Fibroblast of skin of right quadriceps (primary cell): ENCODE measurements at places on chromosomes 12 and 14.

- DNase-seq: no peak
Observed at GRCh38 chr12:40154381-40154780, 48.5 kb upstream of the SLC2A13 start.

- DNase-seq: no peak
Observed at GRCh38 chr14:59961518-59962062, 41.6 kb downstream of the LRRC9 start.

- DNase-seq: peak; percentile 60
Observed at GRCh38 chr12:80763874-80764273, 47.2 kb downstream of the MYF5 start.

GRCh38 chr14:23694085-23694948, 58.2 kb downstream of the DHRS2 start:
- peak; percentile 88 for DNase-seq

- DNase-seq: peak; percentile 31
Observed at GRCh38 chr14:51211149-51211548, 28.9 kb upstream of the TMX1 start.

GRCh38 chr14:65279510-65279909, 133.0 kb upstream of the FUT8 start:
- no peak for DNase-seq

GRCh38 chr14:91884664-91885063, 17.3 kb upstream of the TC2N start:
- no peak for DNase-seq

DNA sequence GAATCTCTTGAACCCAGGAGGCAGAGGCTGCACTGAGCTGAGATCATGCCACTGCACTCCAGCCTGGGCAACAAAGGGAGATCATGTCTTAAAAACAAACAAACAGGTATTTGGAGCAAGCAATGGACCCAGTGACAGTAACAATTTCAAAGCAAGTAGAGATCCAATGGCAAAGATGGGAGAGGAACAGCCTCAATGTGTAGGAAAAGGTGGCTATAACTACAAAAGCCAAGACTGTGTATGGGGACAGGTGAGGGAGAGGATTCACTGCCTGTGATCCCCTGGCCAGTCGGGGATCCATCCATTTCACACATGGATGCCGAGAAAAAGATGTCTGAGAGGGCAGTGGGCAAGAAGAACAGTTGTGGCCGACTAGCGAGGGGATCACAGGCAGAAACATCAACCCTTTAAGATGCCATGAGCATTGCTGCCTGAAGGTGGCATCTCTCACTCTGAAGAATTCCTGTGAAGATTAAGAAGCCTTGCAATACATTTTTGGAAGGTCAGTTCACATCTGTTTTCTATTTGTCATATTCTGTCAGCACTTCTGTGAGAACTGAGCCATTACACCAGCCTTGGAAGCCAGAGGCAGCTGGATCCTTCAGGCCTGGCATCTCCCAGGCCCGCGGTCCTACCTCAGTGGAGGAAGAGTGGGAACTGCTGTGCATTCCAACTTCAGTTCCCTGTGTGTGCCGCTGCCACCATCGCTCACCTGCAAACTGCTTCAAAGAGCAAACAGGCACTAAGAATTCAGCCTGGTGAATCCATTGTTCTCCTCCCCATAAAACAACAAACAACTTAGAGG, 54.5 kb upstream of the FRS2 start:
- DNase-seq: peak; percentile 96

DNA sequence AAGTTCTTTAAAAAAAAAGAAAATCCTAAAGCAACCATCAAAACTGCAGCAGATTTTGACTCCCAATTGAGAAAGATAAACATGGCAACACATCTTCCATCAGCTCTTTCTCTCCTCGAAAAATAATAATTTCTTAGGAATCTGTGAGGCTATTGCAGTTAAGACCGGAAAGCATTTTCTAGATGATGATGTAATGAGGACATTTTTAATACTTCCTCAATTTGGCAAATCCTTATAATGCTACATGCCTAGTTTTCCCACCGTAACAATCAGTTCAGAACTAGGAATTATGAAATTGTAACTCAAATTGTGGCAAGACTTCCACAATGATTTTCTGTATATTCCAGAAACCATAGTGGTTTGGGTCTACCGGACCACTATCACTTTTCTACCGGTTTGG, 180.9 kb upstream of the PDE3A start:
- no peak for DNase-seq

- no peak for DNase-seq
Observed at GRCh38 chr12:125434936-125435443, 369.8 kb downstream of the AACS start.

DNA sequence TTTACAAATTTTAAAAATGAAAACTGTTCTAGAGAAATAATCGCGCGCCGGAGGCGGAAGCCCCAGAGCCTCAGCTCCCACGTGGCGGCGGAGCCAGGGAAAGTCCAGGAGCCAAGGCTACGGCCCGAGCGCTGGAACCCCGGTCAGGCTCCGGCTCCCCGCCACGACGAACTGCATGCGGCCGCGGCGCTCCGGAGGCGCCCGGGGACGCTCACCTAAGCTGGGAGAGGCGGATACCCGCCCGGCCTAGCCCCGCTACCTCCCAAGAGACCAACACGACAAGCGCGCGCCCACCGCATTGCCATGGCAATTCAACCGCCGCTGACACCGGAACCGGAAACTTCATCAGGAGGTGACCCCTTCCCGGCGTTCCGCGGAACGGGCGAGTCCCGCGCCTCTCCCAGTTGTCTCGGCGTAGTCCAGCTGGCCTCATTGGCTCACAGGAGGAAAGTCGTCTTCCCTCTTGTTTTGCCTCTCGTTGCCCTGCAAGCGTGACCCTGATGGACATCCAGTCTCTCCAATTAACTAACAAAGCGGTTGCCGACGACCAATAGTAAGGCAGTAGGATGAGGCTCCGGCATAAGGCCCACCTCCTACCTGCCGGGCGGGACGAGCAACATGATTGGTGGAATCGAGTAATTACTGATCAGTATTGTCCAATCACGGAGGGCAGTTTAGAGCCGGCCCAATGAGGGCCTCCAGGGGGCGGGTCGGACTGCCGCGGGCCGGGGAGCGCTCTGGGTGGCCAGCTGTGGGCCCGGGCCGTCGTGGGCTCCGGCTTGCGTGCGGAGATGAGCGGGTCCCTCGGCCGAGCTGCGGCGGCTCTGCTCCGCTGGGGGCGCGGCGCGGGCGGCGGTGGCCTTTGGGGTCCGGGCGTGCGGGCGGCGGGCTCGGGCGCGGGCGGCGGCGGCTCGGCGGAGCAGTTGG, at the start of gene GLRX5:
Gene GLRX5 (plus strand): TSS at position 752 of the 927 bp plus-strand sequence. CDS start 40 bp downstream, at position 792.
- DNase-seq: peak; percentile 100

DNA sequence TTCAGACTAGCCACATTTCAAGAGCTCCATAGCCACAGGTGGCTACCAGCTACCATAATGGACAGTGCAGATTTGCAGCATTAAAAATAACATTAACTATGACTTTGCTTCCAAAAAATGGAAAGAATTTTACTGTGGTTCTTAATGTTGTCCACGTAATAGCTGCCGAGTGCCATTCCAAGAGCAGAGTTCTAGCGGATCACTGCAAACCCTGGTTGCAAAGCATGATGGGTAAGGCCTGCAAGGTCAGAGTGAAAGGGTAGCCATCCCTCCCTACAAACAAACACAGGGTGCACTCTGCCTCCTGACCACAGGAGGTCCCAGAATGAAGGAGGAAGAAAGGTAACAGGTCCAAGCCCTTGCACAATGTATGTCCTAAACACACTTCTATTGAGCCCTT, 157.6 kb downstream of the DPF3 start:
- peak; percentile 84 for DNase-seq

DNA sequence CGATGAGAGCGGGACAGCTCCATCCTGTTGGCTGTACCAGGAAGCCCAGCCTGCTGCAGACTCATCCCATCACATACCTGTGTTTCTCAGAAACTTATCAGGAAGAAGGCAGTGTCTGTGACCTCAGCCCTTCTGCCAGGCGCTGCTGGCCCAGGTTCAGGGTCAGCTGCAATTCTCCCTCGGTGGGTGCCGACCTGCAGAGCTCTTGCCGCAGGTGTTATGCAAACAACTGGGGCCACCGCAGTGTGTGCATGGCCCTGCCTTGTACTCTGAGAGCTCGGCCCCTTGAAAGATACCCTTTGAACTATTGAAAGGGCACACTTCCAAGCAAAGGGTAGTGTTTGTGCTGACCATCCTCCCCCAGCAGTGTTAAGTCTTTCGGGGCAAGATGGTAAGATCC, 322.2 kb upstream of the DIO3 start:
- DNase-seq: no peak

- DNase-seq: no peak
Observed at GRCh38 chr12:121955258-121956237, 37.2 kb downstream of the CFAP251 start.

- no peak for DNase-seq
Observed at GRCh38 chr12:4417936-4418335, 27.7 kb downstream of the FGF6 start.

- no peak for DNase-seq
Observed at GRCh38 chr12:120468821-120469449, 613 bp downstream of the SRSF9 start.

- DNase-seq: no peak
Observed at GRCh38 chr14:100967930-100968329, 64.4 kb upstream of the RTL1 start.

GRCh38 chr12:13203034-13203922, 6.8 kb downstream of the EMP1 start:
- DNase-seq: peak; percentile 47

GRCh38 chr14:81772381-81772780, 238.7 kb upstream of the SEL1L start:
- no peak for DNase-seq

DNA sequence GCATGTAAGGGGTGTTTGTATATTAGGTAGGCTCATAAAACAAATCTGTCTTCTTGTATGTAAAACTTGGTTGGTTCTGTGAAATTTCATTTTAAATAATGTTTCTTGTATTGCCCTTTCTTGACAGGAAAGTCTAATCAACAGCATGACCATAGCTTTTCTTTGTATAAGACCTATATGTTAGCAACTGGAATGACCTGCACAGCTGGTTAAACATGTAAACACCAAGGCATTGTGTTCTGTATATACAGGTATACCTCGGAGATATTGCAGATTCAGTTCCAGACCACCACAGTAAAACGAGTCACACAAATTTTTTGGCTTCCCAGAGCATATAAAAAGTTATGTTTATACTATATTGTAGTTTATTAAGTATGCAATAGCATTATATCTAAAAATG, 183.6 kb downstream of the ERC1 start:
- DNase-seq: no peak

GRCh38 chr12:46461907-46462640, 89.5 kb upstream of the SLC38A2 start:
- peak; percentile 39 for DNase-seq

DNA sequence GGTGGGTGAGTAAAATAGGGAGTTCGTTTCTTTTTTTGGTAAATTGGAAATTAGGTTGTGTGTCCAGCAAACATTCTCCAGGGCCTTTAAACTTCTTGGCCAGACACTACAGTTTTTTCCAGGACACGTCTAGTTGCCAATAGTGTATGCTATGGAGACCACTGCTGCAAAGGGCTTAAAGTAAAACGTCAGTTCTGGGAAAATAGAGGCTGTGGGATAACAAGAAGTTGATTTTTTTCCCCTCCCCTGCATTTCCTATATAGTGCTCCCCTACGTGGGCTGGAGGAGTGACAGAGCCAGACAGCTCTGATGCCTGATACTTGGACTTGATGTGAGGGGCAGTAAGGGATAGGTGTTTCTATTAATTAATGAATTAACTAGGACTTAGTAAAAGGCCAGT, 2.4 kb downstream of the ACVR1B start:
- no peak for DNase-seq

- DNase-seq: no peak
Observed at GRCh38 chr12:14701809-14702568, 5.6 kb upstream of the GUCY2C start.

GRCh38 chr14:24734917-24735500, 101.0 kb upstream of the GZMB start:
- DNase-seq: peak; percentile 65

DNA sequence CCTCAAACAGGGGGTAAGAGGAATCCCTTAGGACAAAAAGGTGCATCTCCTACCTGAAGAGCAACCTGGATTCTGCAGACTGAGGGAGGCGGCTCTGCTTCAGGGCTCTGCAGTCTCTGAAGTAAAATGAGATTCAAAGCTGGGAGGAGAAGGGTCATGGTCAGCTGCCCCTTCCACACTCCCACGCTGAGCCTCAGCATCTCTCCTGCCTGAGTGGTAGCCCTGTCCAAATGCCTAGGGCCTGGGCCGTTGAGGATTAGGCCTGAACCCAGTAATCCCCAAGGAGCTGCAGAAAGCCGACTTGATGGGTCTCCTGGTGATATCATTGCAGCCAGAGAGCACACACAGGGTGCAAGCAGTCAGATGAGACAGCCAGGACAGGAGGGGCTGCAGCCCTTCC, 18.9 kb downstream of the PHLDA1 start:
- no peak for DNase-seq

- no peak for DNase-seq
Observed at GRCh38 chr14:64856529-64857445, 22.9 kb downstream of the SPTB start.

GRCh38 chr12:75337905-75338304, 3.4 kb downstream of the GLIPR1L1 start:
- DNase-seq: no peak

DNA sequence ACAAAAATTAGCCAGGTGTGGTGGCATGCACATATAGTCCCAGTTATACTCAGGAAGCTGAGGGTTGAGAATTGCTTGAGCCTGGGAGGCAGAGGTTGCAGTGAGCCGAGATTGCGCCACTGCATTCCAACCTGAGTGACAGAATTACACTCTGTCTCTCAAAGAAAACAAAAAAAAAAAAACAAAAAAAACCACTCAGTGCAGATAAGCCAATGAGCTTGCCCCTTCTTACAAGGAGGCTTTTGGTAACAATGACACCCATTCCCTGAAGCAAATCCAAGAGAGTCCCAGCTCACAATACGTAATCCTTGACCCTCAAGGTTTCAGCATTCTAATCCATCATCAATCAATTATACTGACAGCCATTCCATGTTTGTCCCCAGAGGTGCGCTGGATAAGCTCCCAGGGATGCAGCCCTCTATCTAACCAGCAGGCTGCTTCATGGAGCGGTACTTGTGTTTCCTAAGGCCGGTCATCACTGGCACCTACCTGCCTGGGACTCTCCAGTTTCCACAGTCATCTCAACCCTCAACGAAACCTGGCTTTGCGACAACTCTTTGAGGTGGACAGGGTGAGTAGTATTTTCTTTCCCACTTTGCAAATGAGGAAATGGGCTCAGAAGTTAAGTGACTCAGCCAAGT, 12.4 kb downstream of the GCN1 start:
- no peak for DNase-seq

- DNase-seq: peak; percentile 36
Observed at GRCh38 chr12:18391151-18391550, 129.8 kb downstream of the PIK3C2G start.

GRCh38 chr12:41174602-41175001, 13.5 kb upstream of the PDZRN4 start:
- DNase-seq: no peak

- peak; percentile 67 for DNase-seq
Observed at GRCh38 chr14:99225436-99226203, 46.4 kb downstream of the BCL11B start.
